ENCODE measurements at places on chromosomes 7 and 10.

GRCh38 chr7:113366122-113366521 lies 247.8 kb upstream of the SMIM30 start:
- no peak for DNase-seq

DNA sequence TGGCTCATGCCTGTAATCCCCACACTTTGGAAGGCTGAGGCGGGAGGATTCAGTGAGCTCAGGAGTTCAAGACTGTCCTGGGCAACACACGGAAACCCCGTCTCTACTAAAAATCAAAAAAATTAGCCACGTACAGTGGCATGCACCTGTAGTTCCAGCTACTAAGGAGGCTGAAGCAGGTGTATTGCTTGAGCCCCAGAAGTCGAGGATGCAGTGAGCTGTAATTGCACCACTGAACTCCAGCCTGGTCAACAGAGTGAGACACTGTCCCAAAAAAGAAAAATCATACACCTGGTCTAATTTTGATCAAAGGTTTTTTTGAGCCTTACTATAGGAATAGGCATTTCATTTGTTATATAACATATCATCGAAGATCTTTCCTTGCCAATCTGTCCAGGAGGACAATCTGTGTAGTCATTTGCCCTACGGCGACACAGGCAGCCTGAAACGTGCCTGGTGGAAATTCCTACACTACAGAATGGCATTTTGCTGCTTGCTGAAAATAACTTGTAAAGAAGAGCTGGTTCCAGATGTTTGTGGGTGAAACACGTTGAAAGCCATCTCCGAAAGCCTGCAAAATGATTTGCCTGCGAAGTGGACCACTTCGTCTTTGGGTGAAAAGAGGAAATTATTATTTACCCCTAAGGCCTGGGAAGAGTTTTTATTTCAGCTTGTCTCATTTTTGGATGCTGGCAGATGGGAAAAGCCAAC lies 31.3 kb upstream of the GDI2 start:
- no peak for DNase-seq

- DNase-seq: no peak
These were observed 11.4 kb downstream of the CDK6 start for GRCh38 chr7:92824901-92825480.

- peak; percentile 48 for DNase-seq
These were observed 817 bp downstream of the MLLT10 start for GRCh38 chr10:21534604-21535493.

DNA sequence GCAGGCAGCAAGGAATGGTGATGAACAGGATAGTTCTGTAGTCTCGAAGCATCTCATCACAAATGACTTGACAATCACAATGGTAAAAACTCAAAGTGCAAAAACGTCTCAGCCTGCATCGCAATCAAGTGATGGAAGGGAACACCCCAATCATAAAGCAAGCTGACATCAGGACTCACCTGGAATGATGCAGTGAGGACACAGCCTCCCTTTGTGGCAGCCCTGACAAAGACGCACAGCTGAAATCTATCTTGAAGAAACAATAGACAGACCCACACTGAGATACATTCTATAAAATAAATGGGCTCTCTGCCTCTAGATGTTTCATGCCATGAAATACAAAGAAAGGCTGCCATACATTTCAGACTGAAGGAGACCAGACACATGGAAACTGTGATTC lies 748.0 kb upstream of the IGFBP3 start:
- DNase-seq: no peak

DNA sequence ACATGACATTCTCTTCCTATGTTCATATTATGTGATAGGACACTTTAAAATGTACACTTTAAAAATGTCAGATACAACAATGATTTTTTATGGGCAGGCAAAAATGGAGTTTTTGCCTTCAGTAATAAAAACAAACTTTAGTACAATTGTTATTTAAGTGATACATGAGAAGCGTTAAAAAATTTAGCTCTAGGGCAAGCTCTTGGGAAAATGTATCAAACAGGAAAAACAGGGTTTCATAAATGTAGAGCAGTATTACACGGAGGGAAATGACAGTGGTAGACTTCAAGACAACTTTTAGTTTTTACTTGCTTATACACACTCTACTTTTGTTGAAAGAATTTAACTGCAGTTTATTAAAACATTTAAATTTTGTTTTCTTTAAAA lies 1.5 kb downstream of the FHIP2A start:
- no peak for DNase-seq

- DNase-seq: no peak
These were observed 28.4 kb upstream of the CBLL1 start for GRCh38 chr7:107715531-107715930.

- no peak for DNase-seq
These were observed 3.2 kb downstream of the TAC1 start for GRCh38 chr7:97735075-97735474.

DNA sequence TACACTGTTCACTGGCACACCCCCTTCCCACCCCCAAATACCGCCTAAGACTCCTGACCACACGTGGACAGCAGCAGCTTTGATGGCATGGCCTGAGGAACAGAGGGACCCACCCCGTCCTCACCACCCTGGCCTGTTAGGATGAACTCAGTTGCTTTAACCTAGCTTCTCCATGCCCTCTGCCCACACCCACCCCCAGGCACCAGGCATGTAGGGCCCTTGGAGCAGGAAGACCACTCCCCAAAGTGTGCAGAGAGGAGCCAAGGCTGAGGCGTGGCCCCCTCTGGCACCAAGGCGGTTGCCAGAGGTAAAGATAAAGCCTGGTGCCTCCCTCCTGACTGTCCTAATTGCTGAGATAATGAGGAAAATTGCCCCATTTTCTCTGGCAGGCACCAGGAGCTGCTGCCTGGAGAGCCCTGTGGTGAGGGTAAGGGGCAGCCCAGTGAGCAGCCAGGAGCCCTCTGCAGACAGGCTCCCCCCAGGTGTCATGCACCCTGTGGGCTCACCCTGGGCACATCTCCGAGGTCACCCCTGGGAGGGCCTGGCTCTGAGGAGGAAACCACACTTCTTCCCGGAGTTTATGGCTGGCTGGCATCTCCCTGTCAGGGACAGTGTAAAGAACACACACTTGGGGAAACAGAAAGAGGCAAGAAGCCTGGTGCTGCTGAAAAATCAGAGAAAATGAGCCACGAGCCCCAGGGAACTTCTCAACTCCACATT lies 47.7 kb downstream of the LRRC20 start:
- DNase-seq: no peak

- no peak for DNase-seq
These were observed 179.4 kb downstream of the PDE1C start for GRCh38 chr7:31890766-31891165.

DNA sequence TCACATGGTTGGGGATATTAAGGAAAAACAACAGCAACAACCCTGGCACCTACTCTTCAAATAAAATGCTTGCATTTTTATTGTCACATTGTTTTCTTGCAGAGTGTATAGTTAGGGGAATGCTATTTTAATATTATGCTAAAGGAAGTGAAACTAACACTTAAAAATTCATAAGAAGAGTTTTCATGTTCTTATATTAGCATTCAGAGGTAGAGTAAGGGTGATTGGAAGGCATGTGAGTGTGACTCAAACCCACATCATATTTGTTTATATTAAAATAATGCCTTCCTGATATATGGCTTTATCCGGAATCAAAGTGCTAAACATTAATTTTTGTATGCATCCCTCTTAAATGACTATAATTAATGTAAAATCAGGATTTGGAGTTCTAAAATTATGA lies 59.8 kb upstream of the TES start:
- DNase-seq: no peak

GRCh38 chr10:62459072-62459471 lies 84.9 kb downstream of the ZNF365 start:
- no peak for DNase-seq

- no peak for DNase-seq
These were observed 538.5 kb downstream of the INHBA start for GRCh38 chr7:41164440-41164839.

DNA sequence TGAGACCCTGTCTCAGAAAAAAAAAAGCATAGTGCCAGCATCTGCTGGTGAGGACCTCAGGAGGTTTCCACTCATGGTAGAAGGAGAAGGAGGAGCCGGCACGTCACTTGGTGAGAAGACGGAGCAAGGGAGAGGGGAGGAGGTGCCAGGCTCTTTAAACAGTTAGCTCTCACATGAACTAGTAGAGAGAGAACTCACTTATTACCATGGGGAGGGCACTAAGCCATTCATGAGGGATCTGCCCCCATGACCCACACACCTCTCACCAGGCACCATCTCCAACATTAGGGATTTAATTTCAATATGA lies 62.9 kb upstream of the VKORC1L1 start:
- DNase-seq: no peak

- DNase-seq: no peak
These were observed 31.5 kb upstream of the TUBB8 start for GRCh38 chr10:80477-81105.

DNA sequence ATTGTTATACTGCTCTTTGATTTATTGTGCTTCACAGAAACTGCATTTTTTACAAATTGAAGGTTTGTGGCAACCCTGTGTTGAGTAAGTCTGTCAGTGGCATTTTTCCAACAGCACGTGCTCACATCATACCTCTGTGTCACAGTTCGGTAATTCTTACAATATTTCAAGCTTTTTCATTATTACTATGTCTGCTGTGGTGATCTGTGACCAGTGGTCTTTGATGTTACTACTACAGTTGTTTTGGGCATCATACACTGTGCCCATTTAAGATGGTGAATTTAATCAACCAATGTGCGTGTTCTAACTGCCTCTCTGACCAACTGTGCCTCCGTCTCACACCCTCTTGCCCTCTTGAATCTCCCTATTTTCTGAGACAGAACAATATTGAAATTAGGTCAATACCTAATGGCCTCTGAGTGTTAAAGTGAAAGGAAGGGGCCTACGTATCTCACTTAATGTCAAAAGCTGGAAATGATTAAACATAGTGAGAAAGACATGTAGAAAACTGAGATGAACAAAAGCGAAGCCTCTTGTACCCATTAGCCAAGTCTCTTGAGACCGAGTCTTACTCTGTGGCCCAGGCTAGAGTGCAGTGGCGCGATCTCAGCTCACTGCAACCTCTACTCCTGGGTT lies 20.2 kb upstream of the ASL start:
- no peak for DNase-seq

GRCh38 chr10:42979721-42980467 lies 97.0 kb upstream of the RET start:
- DNase-seq: peak; percentile 38

GRCh38 chr7:112260911-112261310 lies 54.4 kb downstream of the ZNF277 start:
- DNase-seq: no peak

GRCh38 chr7:5838761-5839500 lies 41.7 kb upstream of the OCM start:
- no peak for DNase-seq

- peak; percentile 21 for DNase-seq
These were observed 295.0 kb upstream of the IGFBP3 start for GRCh38 chr7:46215987-46216567.

- peak; percentile 7 for DNase-seq
These were observed 129.8 kb upstream of the CHST15 start for GRCh38 chr10:124222988-124223710.

DNA sequence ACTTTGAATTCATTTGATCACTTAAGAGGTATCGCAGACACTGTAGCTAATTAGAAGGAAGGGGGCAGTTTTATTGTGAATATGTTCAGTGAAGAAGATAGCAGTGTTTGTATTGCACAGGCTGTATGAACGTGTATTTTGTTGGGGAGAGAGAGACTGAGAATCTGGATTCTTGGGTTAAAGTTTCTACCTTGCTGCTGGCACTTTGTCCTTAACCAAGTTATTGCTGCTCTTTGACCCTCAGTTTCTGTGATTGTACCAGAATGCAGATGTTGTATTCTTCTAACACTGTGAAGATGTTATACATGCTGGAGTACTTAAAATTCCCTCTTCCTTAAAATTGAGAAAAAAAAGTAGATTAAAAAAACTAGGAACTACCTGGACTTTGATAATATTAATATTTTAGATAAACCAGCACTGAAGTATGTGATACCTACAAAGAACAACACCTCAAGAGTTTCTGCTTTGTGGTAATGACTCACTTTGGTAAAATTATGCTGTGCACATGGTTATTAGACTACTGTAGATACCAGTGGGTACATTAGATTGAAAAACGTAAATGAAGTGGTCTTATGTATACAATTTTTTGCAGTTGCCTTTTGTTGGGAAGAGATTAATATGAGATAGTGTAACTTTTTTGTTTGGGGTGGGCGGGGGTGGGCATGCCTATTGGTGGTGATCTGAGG lies 321.3 kb downstream of the AUTS2 start:
- DNase-seq: no peak

DNA sequence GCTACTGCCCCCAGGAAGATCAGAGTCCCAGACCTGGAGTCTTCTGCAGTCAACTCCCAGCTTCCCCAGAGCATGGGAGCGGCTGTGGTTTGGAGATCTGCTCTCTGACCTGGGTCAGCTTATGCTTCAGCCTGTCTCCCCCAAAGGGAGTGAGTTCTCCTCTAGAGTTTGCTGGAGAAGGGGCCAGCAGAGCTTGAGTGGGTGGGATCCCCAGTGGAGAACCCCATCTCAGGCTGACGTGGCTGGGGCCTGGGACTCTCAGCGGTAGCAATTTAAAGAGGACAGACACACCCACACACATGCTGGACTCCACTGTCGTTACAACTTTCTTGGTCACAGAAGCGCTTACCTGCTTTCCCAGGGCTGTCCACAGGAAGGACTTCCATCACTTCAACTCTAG lies 6.3 kb downstream of the UNC5B start:
- DNase-seq: no peak

GRCh38 chr7:27948861-27949260 lies 208.9 kb downstream of the TAX1BP1 start:
- DNase-seq: no peak

- no peak for DNase-seq
These were observed 170.4 kb downstream of the FRMD4A start for GRCh38 chr10:14160299-14160698.

DNA sequence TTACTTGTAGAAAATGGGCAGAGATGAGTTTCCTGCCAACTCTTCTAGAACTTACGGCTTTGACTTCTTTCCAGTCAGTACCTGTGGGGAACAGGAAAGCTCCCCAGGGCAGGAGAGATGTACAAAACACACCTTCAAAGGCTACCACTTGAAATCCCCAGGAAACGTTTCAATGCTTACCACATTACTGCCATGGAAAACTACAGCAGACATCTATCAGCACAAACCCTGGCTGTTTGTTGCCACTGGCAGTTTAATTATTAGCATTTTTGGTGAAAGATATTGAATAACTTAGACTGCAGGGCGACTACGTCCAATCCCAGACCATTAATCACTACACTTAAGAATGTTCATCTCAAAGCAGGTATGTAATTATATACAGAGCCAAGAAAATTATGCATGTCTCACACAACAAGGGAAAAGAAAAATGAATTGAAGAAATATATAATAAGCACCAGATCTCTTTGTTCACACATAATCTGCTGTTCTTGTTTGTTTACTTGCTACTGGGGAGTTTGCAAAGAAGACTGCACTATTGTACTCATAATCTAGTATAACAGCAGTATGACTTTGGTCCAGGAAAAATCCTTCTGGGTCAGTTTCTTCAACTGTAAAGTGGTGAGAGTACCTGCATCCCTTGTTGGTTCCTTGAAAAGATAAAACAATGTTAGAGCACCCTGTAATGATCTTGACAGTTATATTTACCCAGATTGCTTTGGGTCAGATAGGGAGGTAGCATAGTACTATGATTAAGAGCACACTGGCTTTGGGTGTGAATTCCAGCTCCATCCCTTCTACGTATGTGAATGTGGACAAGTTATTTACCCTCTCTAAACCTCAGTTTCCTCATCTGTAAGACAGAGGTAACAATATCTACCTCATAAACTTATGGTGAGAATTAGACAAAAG lies 138.3 kb downstream of the DOCK4 start:
- no peak for DNase-seq

Measured in NCI-H1092 treated with DMSO at 0.1 percent for 48 hours (cell line).